ENCODE measurements at places on chromosomes 13 and 19.

GRCh38 chr13:97352815-97353214 lies 81.2 kb upstream of the RAP2A start:
- DNase-seq: no peak

- no peak for DNase-seq
These were observed 4.9 kb downstream of the BAX start for GRCh38 chr19:48959341-48960239.

- no peak for DNase-seq
These were observed 5.1 kb downstream of the ZNF784 start for GRCh38 chr19:55619286-55619685.

DNA sequence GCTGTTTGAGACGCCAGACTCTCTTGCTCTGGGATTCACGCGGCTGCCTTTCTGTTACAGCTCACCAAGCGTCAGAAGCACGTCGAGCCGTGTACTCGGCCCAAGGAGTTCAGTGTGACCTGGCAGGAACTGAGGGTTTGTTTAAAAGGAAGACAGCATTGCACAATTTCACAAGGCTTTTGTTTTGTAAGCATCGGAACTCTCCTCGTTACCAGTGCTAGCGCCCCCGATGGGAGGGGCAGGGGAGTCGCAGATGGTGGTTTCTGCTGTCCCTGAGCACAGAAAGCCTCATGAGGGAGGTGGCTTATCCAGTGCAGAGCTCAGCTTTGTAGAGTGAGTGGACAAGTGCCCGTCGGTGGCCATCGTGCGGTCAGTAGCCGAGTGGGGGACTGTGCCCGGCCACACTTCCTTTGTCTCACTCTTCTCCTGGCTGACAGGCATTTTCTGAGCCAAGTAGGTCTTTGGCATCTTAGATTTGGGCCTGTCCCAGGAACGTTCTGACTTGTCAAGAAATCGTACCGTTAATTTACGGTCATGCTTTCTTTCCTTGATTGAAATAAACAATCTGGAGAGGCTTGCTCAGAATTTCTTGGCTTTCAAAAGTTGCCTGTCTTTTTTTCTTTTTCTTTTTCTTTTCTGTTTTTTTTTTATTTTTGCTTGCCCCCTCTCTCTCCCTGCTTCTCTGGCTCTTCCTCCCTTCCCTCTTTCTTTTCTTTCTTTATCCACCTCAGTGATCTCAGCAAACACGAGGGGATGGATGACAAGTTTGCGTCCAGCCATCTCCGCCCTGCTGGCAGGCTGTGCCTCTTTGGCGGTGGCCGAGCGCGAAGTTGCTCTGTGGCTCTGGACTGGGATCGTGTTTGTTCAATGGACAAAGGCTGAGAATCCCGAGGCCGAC lies 7.7 kb downstream of the KDM4B start:
- peak; percentile 46 for DNase-seq

GRCh38 chr13:51137250-51137649 lies 26.2 kb upstream of the C13orf42 start:
- DNase-seq: no peak

- no peak for DNase-seq
These were observed 100.9 kb downstream of the FOXO1 start for GRCh38 chr13:40565282-40566148.

DNA sequence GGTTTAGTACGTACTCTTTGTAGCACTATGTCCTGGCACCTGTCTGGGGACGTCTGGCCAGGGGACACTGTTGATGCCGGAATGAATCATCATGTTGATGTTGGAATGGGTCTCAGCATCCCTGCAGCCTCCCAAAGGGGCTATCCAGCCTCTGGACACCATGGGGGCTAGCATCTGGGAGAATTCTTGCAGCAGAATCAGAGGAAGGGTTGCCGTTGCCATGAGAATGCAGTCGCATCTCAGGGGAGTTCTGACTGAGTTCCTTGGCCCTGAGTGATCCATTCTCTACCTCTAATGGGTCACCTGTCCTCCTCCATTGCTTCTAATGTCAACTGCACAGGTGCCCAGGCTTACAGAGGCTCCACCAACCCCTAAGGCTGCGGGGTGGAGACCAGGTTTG lies 129.1 kb downstream of the UQCRFS1 start:
- no peak for DNase-seq

DNA sequence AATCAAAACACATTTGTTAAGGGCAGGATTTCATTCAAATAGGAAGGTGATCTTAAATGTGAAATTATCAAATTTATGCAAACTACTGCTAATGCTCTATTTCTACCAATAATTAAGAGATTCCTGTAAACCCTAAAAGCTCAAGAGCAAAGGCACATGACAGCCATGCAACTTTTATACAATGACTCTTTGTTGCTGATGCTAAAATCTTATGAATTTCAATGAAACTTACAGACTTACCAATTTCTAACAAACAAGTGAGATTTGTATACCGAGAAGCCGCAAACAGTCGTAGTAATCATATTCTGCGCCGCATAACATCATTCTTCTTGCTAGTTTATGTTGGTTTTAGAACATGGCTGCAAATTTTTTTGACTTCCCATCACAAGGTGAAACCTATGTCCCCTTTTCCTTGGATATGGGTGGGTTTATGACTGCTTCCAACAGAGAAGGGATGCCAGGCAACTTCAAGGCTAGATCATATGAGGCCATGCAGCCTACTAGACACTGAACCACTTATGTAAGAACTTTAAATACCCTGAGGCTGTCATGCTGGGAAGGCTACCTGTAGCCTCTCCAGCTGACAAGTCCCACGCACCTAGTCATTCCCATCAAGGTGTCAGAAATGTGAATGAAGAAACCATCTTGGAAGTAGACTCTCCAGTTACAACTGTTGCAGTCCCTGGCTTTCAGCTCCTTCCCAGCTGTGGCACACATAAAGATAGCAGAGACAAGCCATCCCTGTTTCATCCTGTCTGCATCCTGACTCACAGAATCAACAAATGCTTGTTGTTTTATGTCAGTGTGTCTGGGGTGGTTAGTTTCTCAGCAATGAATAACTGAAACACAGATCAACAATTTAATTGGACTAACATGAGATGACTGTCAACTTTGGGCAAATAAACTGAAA lies 42.0 kb downstream of the LNX2 start:
- DNase-seq: no peak

GRCh38 chr13:99905224-99905623 lies 66.3 kb downstream of the ZIC5 start:
- DNase-seq: no peak

GRCh38 chr19:17510220-17510993 lies 1.0 kb upstream of the PGLS start:
- no peak for DNase-seq

- DNase-seq: no peak
These were observed 40.2 kb downstream of the STK24 start for GRCh38 chr13:98536729-98537128.
